ENCODE measurements at places on chromosomes 12 and 14. TPM values are rescaled to one million over a fixed set of nuclear protein-coding genes. Genes with fewer than 3 reads are reported as not detected.

The PIANP gene
- total RNA-seq = 0.51 TPM

The CLEC6A gene
- not detected for total RNA-seq

The PRKCH gene
- total RNA-seq = 4.9 TPM

The HSPA2 gene
- total RNA-seq = 14.9 TPM

The GYS2 gene
- 0.10 TPM for total RNA-seq

- H3K27me3 ChIP-seq = no peaks in the 10 kb centered on the region
- no peak for DNase-seq
These were observed 372.9 kb downstream of the C12orf50 start for GRCh38 chr12:87656311-87656710.

DNA sequence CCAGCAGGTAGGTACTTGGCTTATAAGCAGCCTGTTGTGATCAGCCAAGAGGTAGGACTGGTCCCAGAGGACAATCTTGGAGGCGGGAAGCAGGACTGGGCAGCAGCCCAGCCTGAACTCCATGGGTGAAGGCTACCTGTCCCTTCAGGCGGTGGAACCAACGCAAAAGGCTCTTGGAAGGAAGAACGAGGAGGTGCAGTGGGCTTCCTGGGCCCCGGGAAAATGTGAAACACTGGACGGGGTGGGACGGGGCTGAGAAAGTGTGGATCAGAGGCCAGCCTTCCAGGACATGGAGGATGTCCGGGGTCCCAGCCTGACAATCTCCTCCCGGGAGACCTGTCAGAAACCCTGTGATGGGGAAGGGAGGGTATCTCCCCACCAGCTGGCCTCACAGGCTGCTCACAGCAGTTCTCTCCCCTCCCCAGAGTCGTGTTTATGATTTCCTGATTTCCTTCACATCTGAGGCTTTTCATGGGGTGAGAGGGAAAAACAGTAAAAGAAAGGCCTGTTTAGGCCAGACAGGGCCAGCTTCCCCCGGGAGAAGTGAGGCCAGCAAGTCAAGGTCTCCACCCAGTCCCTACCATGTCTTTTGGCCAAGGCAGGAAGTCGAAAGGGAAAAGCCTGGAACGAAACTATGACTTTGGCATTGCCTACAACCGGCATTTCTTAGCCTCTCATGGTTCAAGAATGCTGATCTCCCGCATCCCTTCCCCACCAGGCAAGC is 11.3 kb downstream of the CMKLR1 start:
- DNase-seq = no peak
- no peak overlapping the region for H3K4me3 ChIP-seq
- no peaks in the 10 kb centered on the region for H3K36me3 ChIP-seq
- no peak overlapping the region for H3K27ac ChIP-seq

- no peak overlapping the region for H3K4me3 ChIP-seq
- no peaks in the 10 kb centered on the region for H3K4me1 ChIP-seq
- H3K36me3 ChIP-seq = no peaks in the 10 kb centered on the region
- H3K27ac ChIP-seq = no peak overlapping the region
These were observed 279.3 kb upstream of the PDE3A start for GRCh38 chr12:20089077-20089476.

GRCh38 chr12:105275997-105276733 is 40.2 kb upstream of the APPL2 start:
- H3K4me1 ChIP-seq = no peaks in the 10 kb centered on the region
- H3K36me3 ChIP-seq = no peaks in the 10 kb centered on the region
- H3K27ac ChIP-seq = no peak overlapping the region

DNA sequence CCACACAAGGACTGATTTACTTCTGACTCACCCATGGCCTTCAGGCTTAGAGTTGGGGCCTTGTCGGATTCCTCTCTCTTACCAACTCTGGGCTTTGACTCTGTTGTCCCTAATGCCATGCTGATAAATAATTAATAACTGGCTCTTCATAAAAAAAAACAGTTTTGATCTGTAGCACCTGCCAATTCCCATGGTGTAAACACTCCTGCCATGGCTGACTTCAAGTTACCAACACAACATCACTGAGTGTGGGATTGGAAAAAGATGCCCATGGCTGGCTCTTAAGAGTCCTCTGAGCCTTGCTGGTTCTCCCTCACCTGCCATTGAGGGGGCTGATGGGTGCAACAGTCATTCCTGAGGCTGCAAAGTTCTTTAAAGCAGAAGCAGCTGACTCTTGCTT is 104.8 kb downstream of the KIF26A start:
- no peak for DNase-seq
- peaks cover 16% of the 10 kb centered on the region for H3K27me3 ChIP-seq
- H3K4me3 ChIP-seq = no peak overlapping the region
- no peaks in the 10 kb centered on the region for H3K4me1 ChIP-seq
- H3K36me3 ChIP-seq = no peaks in the 10 kb centered on the region

DNA sequence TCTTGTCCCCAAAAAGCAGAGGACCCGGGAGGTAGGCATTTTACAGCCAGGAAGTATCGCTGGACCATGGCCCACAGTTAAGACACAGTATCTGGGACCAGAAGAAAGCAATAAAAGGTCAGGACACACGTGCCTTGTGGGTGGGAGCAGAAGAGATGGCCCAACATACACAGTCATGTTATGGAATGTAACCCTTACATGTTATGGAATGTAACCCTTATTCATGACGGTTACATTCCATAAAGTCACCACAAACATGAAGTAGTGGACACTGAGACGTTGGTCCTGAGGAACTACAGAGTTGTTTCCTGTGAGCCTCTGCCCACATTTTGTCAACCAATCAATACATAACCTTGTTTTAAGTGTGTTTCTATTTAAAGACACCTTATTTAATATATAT is 285.6 kb upstream of the FKBP4 start:
- no peak for DNase-seq
- H3K27me3 ChIP-seq = no peaks in the 10 kb centered on the region
- no peaks in the 10 kb centered on the region for H3K4me1 ChIP-seq

DNA sequence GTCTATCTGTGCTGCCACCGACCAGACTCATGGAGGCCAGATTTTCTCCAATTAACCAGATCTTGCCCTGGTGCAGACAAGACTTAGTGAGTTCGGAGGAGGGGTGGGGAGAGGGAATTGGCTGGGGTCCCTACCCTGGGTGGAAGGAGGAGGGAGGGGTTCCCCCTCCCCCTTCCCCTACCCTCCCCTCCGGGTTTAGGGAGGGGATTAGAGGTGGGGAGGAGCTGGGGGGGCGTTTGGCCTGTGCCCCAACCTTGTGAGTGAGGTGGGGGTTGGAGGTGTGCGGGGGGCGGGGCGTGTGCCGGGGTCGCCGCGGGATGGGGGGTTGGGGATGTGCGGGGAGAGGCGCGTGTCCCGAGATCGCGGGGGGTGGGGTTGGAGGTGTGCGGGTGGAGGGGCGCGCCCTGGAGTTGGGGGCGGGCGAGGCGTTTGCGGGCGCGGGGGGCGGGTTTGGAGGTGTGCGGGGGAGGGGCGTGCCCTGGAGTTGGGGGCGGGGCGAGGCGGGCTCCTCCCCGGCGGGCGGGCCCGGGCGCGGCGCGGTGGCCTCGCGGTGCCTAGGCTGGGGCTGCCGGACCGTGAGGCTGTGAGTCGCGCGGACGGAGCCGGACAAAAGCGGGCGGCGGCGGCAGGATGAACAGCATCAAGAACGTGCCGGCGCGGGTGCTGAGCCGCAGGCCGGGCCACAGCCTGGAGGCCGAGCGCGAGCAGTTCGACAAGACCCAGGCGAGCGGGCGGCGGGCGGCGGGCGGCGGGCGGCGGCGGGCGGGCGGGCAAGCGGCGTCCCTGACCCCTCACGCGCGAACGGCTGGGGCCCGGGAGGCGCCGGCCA is at the start of gene HIP1R:
TSS of gene HIP1R (plus strand) at position 537 of the 829 bp plus-strand sequence. CDS start at position 631, 94 bp downstream.
- no peaks in the 10 kb centered on the region for H3K27me3 ChIP-seq
- peak within 1 kb of the TSS; percentile 79 for H3K4me3 ChIP-seq
- H3K27ac ChIP-seq = peak within 1 kb of the TSS; percentile 82
- peak; percentile 81 for DNase-seq

DNA sequence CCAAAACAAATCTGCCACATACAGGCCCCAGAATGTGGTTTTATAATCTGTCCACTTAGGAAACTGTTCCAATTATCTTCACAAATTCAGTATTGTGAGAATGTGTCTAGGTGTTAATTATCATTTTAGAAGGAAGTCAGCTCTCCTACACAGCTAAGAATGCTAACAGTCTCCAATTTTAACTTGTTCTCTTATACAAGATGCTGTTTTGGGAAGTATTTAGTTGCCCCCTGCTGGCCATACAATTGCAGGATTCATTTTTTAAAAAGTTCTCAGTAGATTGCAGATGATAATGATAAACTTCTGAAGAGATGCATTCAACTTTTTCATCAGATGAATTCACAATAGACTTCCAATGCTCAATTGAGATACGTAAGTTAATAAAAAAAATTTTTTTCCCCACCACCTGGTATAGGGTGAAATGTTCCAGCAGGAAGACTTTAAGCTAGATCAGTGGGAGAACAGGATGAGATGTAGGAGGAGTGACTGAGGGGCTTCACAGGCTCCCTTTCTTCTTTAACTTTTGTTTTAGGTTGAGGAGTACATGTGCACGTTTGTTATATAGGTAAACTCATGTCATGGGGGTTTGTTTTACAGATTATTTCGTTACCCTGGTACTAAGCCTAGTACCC is 27.3 kb upstream of the OSBPL8 start:
- no peak overlapping the region for H3K4me3 ChIP-seq
- no peak overlapping the region for H3K27ac ChIP-seq
- H3K4me1 ChIP-seq = no peaks in the 10 kb centered on the region
- H3K36me3 ChIP-seq = no peaks in the 10 kb centered on the region
- no peaks in the 10 kb centered on the region for H3K27me3 ChIP-seq
- peak; percentile 69 for DNase-seq
